Hypothalamus (tissue), 51 donors: ENCODE measurements at places on chromosomes 12 and 14.

DNA sequence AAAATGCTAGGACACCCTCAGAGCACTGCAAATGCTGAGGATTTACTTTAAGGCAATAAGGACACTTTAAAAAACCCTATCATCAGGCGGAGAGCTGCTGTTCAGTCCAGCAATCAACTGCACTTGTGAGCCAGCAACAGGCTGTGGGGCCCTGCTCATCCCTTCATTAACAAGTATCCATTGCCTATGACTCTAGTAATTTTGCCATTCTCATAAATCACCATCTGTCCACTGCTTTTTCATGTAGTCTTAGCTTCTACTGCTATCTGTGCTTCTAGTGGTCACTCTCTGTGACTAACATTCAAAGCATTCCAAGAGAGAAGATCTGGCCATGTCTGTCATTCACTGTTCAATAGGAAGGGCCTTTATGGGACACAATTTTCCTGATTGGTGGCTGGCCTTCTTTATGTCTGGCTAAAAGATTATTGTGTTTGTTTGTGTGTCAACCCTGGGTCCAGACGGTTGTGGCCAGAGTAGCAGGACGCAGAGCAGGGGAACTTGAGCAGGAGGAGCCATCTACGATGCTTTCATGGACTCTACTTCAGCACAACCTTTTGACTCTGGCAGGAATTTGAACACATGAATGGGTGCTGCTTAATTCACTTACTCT is 3.6 kb upstream of the KRAS start:
- no peak for DNase-seq

- no peak for DNase-seq
Measured at GRCh38 chr14:34895277-34895676, 20.1 kb upstream of the BAZ1A start.

GRCh38 chr12:6606331-6607131 is 648 bp downstream of the CHD4 start:
- DNase-seq: peak; percentile 72

DNA sequence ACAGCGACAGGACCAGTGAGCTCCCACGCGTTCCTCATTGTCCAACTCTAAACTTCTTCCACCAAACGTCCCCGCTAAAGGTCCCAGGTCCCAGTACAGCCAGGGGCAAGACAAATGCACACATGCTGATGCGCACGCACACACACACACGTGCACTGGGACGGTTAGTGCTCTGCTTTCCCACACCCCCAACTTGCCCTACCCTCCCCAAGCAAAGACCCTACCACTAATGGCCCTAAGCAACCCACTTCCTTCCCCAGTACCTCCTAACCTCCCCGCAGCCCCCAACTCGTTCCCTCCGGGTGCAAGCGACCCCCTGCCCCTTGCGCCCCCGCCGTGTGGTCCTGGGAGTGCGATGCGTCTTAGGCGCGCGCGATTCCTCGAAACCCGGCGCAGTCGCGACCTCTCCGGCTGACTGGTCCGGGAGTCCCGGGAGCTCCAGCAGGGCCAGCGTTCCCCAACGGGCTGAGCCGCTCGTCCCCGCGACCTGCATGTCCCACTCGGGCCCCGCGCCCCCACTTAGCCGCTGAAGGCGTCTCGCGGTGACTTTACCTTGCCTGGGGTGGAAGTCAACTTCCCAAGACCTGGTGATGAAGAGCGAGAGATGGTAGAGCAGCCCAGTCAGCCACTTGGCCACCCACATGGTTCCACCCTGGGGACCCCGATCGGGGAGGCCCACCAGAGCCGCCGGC is 578 bp downstream of the ADAMTS20 start:
- no peak for DNase-seq

DNA sequence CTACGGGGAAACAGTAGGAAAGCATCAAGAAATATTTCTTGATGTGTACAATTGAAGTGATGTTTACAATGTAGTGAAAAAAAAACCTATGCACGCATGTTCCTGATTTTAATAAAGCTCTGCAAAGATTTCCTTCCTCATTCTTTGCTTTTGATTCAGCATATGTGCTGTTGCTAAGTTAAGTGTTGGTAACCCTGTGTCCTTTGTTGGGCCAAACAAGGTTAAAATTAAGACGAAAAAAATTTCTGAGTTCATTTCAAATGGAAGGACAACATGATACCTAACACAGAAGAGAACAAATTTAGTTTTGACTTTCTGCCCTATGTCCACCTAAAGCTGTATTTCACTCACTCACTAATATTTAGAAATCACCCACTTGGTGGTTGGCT is 62.8 kb downstream of the PPP2R5C start:
- DNase-seq: no peak

DNA sequence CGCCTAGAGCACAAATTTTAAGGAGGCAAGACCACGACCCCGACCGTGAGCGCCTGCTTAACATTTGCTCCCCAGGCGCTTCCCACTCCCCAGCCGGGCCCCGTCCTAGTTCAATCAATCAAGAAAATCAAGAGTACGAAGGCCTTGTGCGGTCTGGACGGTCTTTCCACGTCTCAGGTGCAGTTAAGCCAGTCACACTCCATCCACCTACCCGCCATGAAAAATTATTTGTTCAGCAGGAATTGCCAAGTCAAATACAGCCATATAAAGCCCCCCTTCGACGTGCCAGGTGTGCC is 603 bp upstream of the LRR1 start:
- no peak for DNase-seq

DNA sequence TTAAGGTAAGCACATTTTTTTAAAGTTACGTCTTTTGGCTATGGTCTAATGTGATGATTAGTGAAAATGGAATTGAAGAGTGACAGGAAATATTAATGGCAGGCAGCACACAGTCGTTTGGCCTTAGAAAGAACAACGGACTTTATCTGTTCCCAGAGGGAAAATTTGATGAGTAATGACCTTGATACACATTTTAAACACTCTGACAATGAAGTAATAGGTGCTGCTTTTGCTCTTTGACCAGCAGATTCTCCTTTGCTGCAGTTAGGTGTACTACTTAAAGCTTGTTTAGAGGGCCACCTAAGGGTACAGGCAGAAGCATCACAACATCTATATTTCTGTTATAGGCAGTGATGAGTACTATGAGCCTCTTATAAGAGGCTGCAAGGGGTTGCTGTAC is 27.1 kb upstream of the RNU6-8 start:
- DNase-seq: no peak

DNA sequence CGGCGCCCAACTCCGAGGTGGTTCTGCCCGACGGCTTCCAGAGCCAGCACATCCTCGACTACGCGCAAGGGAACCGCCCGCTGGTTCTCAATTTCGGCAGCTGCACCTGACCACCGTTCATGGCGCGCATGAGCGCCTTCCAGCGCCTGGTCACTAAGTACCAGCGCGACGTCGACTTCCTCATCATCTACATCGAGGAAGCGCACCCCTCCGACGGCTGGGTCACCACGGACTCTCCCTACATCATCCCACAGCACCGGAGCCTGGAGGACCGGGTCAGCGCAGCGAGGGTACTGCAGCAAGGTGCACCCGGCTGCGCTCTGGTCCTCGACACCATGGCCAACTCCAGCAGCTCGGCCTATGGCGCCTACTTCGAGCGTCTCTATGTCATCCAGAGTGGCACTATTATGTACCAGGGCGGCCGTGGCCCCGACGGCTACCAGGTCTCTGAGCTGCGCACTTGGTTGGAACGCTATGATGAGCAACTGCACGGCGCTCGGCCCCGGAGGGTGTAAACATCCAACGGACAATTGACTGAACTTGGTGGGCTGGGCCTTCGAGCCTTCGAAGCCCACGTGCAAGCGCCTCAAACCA is 699 bp downstream of the DIO3 start:
- no peak for DNase-seq
